GM19239 (cell line): ENCODE measurements at places on chromosomes 1 and 21.

DNA sequence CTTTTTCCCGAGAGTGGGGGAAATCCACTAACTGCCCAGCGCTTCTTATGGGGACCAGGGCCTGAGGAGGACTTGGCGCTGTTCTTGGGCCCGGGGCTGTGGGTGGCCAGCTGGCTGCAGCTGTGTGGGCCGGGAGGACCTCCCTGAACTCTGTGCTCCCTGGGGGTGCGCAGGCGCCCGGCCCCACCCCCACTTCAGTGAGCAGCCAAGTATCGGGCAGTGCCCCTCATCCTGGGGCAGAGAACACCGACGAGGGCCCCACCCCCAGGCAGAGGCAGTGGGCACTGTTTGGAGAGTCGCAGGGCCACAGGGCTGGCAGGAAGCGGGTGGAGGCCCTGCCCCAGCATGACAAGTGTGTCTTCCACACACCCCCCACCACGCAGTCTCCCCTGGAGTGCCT is 32.5 kb upstream of the SLC19A1 start:
- no peak for DNase-seq

DNA sequence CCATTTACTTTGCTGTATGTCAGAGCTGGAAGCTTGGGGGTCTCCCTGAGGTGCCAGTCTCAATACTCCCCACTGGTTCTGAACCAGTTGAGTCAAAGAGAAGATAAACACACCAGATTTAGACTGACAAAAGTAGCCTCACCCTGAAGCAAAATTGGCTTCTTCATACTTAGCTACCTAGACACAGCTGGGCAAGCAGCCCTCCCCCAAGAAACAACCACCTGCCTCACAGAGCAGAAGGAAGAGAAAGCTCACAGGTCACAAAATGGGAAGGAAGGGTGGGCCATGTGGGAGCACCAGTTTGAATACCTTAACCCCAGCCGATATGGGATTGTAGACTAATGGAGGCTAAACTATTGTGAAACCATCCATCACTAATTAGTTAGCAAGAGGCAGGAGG is 24.6 kb upstream of the MYSM1 start:
- DNase-seq = no peak

DNA sequence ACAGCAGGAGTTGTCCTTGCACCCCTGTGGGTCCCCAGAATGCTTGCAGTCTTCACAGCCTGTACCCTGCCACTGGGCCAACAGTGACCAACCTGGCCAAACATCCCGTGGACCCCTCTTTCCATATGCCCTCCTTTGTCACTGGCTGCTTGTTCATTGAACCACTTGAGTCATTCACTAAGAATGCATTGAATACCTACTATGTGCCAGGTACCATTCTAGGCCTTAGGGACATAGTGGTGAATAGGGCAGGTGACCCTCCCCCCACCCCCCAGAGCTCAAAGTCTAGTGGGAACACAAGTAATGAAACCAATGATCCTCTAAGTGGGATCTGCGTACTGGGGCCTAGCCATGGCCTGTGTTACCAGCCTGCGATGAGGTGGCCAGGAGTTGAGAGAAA is 28.2 kb downstream of the PIGP start:
- no peak for DNase-seq

- DNase-seq = no peak
Observed at GRCh38 chr1:167301355-167301754, 80.7 kb downstream of the POU2F1 start.

DNA sequence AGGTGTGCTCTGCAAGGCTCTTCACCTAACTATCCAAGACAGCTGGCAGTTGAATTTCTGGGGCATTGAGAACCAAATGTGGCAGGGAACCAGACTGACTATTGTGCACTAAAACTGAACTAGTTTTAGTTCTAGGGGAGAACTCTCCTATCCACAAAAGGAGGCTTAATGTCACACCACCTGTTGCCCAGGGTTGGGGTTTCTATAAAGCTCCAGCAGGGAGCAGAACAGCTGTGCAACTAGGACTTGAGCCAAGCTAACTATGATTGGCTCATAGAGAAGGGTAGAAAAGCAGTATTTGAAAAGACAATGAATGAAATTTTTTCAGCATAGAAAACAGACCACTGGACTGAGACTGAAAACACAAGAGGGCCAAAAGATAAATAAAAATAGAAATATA is 53.3 kb upstream of the FGGY start:
- no peak for DNase-seq

- DNase-seq = peak; percentile 48
Observed at GRCh38 chr1:183194527-183195141, 8.6 kb downstream of the LAMC2 start.

GRCh38 chr1:212852105-212852688 is 4.7 kb upstream of the SPATA45 start:
- DNase-seq = no peak

DNA sequence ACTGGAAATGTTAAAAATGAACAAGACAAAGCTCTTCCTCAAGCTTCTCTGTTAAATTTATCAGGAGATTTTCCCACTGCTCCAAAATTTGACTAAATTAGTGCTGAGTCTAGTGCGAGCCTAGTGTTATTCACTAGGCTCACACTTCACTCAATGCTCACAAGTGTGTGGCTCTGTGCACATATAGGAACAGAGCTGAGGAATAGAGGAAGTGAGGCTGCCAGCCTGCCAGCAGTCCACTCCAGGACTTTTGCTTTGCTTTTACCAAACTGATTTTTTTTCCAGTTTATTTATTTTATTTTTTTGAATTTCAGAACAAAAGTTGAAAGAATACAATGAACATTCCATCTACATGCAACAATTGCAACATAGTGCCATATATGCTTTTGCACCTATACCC is 87.2 kb downstream of the VAV3 start:
- no peak for DNase-seq

DNA sequence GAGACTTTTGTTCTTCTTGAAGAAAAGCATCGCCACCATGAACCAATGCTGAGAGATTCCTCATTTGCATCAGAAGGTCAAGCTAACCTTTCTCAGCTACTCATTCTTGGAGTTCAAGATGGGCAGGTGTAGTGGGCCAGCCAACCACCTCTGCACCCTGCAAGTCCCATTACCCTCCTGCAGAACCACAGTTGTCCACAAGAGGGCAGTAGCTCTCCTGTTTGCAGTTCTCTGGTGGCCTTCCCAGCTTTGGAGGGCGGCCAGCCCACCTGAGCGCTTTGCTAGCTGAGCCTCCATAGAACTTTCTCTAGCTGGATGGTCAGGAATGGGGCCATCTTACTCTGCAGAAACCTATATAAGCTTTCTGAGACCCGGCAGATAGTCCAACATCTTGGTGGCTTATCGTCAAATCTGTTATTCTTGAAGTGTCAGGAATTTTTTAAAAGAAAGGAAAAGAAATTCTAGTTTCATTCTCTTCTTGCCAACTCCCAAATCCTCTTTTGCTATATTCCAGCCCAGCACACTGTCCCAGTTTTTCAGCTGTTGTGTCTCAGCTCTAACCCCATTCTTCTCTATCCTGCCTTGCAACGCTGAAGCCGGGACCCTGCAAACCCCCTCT is 11.0 kb upstream of the LMX1A start:
- peak; percentile 64 for DNase-seq

GRCh38 chr1:68140536-68140935 is 90.1 kb upstream of the DIRAS3 start:
- DNase-seq = no peak

DNA sequence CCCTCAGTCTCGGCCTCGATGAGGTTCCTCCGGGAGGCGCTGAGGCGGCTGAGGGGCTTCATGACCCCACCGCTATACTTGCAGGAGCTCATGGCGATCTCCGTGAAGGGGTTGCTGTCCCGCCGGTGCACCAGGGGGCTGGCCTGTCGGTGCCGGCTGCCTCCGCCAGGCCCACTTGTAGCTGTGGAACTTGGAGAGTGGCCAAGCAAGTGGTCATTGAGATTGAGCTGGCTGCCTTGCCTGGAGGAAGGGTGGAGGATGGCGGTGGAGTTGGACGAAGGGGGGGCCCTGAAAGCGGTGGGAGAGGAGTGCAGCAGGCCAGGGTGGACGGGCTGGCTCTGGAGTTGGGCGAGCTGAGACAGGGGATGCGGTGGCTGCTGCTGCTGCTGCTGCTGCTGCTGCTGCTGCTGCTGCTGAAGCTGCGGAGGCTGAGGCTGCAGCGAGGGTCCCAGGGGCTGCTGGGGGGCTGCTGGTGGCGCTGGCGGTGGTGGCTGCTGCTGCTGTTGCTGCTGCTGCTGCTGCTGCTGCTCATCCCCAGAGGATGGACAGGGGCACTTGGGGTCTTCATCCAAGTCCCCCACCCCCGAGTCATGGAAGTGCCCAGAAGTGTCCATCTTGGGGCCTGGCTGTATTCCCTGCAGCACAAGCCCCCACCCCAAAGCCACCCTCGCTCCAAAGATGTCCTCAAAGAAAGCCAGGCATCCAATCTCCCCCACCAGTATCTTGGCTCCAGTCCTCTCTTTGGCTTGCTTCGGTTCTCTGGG is 548 bp downstream of the KCNN3 start:
- no peak for DNase-seq

- no peak for DNase-seq
Observed at GRCh38 chr1:239999170-239999569, 92.5 kb upstream of the FMN2 start.

GRCh38 chr1:160576884-160577283 is 2.4 kb downstream of the CD84 start:
- no peak for DNase-seq

GRCh38 chr1:10388387-10388715 is 10.5 kb upstream of the PGD start:
- DNase-seq = no peak

- DNase-seq = no peak
Observed at GRCh38 chr1:30748098-30748698, 9.4 kb downstream of the LAPTM5 start.

- no peak for DNase-seq
Observed at GRCh38 chr1:58094221-58094620, 452.3 kb downstream of the OMA1 start.

DNA sequence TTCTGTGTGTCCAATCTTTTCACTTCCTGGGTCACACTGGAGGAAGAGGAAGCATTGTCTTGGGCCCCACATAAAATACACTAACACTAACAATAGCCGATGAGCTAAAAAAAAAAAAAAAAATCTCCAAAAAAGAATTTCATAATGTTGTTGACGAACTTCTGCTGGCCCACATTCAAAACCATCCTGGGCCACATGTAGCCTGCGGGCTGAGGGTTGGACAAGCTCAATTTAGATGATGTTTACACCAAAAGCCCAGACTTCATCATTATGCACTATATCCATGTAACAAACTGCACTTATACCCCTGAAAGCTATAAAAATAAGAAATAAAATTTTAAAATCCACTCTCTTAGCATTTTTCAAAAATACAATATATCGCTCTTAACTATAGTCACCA is 187.8 kb upstream of the PTBP2 start:
- no peak for DNase-seq

DNA sequence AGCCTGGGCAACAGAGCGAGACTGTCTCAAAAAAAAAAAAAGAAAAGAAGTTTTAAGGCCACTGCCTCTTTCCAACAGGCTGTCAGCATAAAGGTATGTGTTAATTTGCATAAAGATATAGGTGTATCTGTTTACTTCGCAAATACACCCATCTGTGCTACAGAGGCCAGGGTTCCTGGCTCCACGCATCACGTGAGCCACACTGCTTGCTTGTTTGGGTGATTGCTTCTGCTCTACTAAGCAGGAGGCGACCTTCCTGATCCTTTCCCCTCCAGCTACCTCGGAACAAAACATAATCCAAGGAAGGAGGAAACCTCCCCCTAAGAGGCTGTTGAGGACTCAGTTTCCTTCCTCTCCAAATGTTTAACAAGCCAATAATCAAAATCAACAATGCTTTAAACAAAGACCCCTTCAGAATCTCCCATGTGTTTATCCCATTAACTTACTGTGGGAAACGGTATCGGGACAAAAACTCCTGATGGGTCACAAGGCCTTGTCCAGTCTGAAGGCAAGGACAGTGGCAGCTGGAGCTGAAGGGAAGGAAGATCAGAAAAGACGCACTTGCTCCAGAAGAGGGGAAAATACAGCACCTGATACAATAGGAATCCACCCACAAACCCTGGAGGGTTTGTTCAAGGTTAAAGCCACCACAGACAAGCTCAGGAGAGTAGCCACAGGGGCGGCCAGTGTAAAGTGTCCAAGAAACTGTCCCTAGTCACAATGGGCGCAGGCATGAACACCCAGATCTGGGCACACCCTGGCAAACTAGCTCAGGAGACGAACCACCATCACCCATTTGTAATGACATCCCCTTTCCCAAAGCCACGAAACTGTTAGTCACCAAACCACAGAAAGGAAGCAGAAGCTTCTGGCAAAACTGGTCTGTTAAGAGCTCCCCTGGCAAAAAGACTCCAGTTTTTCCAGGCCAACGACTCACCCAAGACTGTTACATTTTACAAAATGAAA is 17.2 kb downstream of the CTNNBIP1 start:
- no peak for DNase-seq

- DNase-seq = no peak
Observed at GRCh38 chr1:10649517-10650201, 146.8 kb downstream of the CASZ1 start.

- DNase-seq = no peak
Observed at GRCh38 chr1:172480431-172480830, 36.6 kb upstream of the PIGC start.

DNA sequence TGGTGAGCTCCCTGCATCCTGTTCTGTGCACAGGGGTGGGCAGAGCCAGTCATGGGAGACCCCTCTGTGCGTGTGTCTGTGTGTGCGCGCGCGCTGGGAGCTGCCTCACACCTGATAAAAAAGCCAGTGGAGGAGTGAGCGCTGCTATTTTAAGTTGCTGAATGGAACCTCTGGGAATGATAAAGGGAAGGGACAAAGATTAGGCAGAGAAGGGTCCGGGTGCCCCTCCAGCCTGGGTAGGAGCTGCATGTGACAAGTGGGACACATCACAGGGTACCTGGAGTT is 847 bp downstream of the ADORA1 start:
- no peak for DNase-seq

DNA sequence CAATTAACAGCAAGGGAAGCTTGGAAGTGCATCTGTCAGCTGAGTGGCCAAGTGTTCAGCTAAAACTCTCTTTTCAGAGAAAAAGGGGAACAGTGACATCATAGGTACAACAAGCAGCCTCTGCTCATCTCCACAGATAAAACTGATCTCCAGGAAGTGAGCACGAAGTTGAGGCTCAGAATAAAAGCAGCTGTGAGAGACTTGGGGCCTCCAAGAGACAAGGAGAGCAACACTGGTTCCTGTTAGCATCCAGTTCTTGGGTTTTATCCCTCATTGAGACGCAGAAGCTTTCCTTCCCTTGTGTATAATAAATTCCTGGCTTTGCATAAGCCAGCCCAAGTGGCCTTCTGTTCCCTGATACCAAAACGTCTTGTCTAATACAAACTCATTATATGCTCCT is 20.0 kb upstream of the CNN3 start:
- no peak for DNase-seq

DNA sequence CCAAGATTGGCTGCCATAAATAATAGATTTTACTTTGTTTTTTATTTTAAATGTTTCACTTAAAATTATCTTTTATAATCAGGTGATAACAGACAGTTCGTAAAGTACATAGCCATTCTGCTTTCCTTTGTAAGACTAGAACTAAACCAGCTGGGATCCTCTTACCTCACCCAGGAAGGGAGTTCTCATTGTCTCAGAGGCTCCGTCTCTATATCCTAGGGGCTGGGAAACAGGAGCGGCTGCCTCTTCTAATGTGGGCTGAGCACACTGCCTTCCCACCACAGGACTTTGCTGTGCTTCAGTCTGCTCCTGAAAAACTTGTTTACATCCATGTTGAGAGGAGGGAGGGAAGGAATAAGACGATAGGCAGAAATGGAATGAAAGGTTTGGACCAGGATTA is 45.6 kb upstream of the PGD start:
- no peak for DNase-seq

- DNase-seq = no peak
Observed at GRCh38 chr1:54224233-54224632, 24.3 kb downstream of the MRPL37 start.

GRCh38 chr1:58035523-58035922 is 511.0 kb downstream of the OMA1 start:
- no peak for DNase-seq
